ENCODE measurements at places on chromosomes 12 and 14.
A peak's percentile ranks its signal among the peaks of the same experiment; 100 is the strongest.

DNA sequence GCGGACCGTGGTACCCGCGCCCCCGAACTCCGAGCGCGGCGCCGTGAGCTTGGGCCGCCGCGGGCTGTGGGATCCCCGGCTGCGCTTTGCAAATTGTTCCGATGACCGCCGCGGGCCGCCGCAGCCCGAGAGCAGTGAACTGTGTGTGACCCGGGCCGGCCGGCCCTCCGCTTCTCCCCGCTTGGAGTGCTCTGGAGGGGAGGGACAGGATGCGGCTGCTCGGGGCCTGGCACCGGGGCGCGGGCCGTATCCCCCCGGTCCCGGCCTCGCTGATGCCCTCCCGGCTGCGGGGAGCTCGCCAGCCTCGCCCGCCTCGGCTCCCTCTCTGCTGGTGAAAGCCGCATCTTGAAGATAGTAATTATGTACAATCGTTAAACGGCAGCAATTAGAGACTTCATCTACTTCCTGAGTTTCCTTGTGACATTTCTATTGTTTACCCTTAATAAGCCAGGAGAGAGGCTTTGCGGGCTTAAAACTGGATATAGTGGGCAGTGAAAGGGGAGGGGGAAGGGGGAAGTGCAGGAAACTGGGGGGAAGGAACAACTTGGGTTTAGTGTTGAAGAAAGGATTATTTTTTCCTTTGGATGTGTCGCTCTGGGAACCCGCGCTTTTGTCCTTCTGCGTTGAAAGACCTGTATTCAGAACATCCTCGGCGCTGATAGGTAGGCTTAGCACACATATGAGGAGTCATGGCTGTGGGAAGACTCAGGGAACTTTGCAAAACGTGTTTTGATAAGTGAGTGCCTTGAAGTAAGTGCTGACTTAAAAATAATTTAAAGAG lies 1.2 kb downstream of the PELI2 start:
- peak; percentile 14 for DNase-seq

GRCh38 chr14:35407306-35407630 lies 2.7 kb upstream of the NFKBIA start:
- DNase-seq, result no peak

DNA sequence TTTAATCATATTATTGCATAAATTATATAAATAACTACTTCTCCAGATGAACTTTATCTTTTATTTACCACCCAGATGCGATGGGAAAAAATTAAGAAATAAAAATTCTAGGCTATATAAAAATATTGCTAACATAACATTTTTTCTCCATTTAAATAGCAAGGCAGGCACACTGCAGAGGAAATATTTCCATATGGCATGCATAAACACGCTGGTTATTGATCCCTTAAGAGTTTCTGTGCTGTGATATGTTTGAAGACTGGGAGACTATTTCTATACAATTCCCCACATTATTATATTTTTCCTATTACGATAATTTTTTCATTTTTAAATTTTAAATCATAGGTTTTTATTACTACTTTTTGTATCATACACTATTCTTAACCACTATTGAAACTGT lies 131.5 kb downstream of the C12orf50 start:
- DNase-seq, result no peak

DNA sequence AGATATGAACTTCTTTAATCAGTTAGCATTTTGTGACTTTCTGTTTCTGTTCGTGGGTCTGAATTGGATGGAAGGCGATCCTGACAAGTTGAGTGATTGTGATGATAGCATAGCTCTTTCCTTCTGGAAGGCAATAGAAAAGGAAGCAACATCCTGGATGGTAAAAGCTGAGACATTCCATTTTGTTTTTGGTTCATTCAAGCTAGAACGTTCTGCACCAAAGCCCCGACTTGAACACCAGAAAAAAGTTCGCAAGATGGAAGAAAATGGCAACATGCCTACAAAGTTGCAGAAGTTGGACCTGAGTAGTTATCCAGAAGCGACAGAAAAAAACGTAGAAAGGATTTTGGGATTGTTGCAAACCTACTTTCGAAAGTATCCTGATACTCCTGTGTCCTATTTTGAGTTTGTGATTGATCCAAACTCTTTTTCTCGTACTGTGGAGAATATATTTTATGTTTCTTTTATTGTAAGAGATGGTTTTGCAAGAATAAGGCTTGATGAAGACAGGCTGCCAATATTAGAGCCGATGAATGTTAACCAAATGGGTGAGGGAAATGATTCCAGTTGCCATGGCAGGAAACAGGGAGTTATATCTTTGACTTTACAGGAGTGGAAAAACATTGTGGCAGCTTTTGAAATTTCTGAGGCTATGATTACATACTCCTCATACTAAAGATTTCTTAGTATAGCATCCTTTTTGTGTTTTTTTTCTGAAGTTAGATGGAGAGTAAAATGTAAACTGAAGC lies 896 bp downstream of the EID3 start:
- no peak for DNase-seq

- DNase-seq, result no peak
These were observed 17.8 kb downstream of the AK7 start for GRCh38 chr14:96409701-96410100.

DNA sequence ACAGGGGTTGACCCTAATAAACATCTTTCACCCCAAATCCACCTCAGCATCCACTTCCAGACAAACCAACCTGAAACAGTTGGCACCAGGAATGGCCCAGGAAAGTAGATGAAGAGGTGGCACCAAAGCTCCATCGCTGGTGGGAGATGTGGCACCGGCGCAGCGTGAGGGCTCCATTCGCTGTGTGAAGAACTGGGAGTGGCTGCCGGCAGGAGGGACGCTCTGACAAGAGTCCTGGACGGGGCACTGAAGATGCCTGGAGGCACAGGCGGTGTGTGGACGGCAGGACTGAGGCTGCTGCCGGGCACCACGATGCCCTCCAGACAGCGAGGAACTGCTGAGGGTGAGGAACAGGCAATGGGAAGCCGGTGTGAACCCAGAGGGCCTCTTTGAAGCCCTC lies 29.3 kb downstream of the DIO3 start:
- DNase-seq, result no peak

GRCh38 chr12:98470469-98471082 lies 44.8 kb upstream of the TMPO start:
- no peak for DNase-seq

- DNase-seq, result no peak
These were observed 56.8 kb upstream of the LRRK2 start for GRCh38 chr12:40168001-40168400.

DNA sequence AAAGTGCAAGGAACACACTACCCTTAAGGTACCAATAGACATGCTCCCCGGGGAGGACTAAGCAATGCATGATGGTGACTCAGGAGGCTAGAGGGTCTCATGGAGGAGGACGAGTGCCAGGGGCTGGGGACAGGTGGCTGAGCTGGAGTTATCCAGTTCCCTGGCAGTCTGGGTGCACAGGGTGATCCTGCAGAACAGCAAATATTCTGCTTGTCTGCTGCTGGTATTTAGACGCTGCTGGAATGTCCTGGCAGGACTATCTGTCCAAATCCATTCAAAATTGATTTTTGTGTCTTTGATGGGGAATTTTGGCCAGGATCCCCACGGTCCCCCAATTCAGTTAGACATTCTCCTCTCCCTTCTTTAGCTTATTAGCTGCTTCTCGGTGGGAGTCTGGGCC lies 138.7 kb downstream of the C12orf75 start:
- no peak for DNase-seq

GRCh38 chr12:10067942-10068341 lies 30.8 kb downstream of the CLEC1A start:
- DNase-seq, result no peak

DNA sequence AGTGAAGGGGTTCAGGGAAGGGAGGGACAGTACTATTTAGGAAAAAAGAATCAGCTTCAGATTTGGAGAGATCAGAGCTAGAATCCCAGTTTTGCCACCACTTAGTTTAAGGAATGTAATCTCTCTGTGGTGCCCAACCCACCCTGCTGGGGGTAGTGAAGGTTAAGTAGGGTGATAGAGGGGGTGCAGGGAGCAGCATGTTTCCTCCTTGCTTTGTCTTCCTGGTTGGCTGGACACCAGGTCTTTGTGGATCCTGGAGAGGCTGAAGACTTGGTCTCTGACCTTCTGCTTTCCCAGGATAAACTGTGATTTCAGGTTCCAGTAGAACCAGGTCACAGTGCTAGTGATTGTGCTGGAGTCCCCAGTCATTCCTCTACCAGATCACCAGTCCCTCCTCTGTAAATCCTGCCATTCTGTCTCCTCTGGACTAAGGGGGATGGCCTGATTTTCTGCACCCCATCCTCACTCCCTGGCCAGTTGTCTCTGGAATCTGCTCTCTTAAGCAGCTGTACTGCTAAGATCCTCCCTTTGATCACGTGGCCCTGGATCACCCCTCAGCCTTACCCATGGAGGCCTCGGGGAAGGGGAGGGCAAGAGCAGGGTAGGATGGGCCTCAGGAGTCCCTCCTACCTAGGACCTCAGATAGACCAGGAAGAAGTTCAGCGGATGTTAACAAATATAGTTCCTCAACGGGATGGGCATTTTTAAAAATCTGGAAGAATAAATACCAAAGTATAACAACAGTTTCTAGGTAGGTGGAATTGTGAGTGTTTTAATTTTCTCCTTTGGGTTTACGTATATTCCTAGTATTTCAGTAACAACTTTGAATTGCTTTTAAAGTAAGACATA lies 3.1 kb downstream of the MAP3K12 start:
- no peak for DNase-seq

- peak; percentile 97 for DNase-seq
These were observed at the start of gene NACA for GRCh38 chr12:56724972-56725722. Gene NACA (minus strand): TSS chr12:56725299. CDS start chr12:56724521, 778 bp downstream.
